ENCODE measurements at places on chromosomes 5 and 9.
A peak's percentile ranks its signal among the peaks of the same experiment; 100 is the strongest.

GRCh38 chr9:133046900-133047295, 14.9 kb upstream of the CEL start:
- DNase-seq: no peak

DNA sequence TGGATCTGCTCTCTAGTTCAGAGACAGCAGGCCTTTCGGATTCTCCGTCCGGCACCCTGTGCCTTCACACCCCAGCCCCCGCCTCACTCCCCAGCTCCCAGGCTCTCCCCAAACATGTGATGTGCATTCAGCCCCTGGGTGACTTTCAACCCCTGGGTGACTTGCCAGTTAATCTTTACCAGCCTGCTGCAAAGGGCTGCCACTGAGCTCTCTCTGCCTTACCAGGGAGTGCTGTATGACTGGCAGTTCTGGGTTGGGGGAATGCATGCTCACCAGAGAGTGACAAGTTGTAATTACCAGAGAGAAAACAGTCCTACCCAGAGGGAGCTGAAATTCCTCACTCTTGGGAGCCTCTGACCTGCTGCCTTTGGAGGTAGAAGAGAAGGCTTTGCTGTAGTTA, 4.9 kb upstream of the ADRA1B start:
- DNase-seq: no peak

DNA sequence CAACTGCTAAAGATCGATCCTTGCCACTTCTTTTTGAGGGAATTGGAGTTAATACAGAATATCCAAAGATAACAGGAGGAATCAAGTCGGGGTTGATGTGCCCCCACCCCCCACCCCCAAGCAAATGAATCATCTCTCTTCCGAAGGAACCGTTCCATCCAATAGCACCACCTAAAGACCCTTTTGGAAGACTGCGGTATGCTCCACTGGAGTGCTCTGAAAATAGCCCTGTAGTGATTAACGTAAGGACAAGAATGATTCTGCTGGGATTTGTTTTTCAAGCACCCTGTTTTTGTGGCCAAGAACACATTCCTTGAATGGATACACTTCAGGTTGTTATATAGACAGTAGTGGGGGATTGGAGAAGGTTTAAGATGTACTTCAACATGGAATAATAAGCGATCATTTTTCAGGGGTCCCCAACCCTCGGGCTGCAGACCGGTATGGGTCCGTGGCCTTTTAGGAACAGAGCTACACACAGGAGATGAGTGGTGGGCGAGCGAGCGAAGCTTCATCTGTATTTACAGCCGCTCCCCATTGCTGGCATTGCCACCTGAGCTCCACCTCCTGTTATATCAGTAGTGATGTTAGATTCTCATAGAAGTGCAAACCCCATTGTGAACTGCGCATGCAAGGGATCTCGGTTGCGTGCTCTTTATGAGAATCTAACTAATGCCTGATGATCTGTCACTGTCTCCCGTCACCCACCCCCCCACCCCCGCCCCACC, 44.5 kb upstream of the TMEM252 start:
- no peak for DNase-seq

DNA sequence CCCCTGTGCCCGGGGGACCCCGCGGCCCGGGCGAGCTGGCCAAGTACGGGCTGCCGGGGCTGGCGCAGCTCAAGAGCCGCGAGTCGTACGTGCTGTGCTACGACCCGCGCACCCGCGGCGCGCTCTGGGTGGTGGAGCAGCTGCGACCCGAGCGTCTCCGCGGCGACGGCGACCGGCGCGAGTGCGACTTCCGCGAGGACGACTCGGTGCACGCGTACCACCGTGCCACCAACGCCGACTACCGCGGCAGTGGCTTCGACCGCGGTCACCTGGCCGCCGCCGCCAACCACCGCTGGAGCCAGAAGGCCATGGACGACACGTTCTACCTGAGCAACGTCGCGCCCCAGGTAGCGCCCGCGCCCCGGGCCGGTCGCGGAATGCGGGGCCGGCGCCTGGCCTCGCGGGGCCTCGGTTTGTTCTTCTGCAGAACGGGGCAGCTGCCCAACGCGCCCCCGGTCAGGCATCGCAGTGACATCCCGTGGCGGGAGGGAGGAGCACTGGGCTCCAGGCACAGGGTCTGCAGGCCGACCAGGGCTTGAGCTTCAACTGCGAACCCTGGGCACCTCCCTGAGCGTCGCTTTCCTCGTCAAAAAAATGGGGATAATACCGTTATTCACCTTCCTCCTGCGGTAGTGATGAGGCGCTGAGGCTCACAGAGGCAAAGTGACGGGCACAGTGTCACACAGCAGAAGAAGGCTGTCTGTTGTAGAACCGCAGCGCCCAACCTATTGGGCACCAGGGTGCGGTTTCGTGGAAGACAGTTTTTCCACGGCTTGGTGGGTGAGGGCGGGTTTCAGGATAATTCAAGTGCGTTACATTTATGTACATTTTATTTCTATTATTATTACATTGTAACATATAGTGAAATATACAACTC, 777 bp downstream of the ENDOG start:
- DNase-seq: peak; percentile 82

- no peak for DNase-seq
Observed at GRCh38 chr9:121388140-121388905, 18.3 kb upstream of the STOM start.

DNA sequence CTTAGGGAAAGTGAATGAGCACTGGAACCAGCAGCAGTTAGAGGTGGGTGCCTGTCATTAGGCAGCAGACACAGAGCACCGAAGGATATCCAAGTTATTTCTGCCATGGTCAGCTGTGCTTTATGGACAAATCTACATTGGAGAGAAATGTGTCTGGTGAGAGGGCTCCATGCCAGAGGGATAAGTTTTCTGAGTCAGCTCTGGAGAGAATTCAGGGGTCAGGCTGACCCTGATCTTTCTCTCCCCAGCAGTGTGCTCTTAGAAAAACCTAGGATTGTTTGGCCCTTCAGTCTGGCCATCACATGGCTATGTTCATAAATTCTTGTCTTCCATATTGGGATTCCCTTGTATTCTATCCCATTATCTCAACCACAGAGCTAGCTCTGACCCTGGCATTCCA, 8.9 kb upstream of the IL17B start:
- no peak for DNase-seq

- peak; percentile 24 for DNase-seq
Observed at GRCh38 chr9:16197578-16198370, 644.9 kb downstream of the CCDC171 start.

- DNase-seq: peak; percentile 55
Observed at GRCh38 chr5:102749416-102750030, 5.6 kb upstream of the PAM start.

DNA sequence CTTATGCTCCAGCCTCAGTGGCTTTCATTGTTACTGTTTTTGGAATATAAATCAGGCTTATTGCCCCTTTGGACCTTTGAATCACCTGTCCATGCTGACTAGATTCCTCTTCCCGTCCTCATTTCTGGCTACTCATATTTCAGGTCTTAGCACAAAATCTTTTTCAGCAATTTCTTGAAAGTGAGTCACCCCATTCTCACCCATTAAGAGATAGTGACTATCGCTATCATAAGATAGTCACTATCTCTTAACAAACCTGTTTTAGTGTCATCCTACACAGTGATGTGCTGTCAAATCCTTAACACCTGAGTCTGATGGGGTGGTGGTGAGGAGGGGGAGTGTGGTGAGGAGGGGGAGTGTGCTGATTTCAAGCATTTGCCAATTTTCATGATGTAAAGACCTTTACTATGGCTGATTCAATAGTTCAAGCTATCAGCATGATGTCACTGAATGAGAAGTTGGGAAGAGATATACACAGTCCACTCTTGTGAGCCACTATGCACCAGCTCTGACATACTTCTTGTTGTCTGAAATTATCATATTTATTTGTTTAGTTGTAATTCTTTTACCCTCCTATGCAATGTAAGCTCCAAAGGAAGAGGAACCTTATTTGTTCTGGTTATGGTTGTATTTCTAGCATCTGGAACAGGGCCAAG, 95.3 kb downstream of the GRIA1 start:
- DNase-seq: no peak

GRCh38 chr5:73381590-73382400, 66.8 kb downstream of the FOXD1 start:
- peak; percentile 55 for DNase-seq

- DNase-seq: no peak
Observed at GRCh38 chr5:107331312-107331711, 339.4 kb downstream of the EFNA5 start.

- DNase-seq: no peak
Observed at GRCh38 chr9:123743737-123744136, 186.2 kb downstream of the DENND1A start.

- no peak for DNase-seq
Observed at GRCh38 chr5:131221888-131222287, 42.0 kb upstream of the CDC42SE2 start.

DNA sequence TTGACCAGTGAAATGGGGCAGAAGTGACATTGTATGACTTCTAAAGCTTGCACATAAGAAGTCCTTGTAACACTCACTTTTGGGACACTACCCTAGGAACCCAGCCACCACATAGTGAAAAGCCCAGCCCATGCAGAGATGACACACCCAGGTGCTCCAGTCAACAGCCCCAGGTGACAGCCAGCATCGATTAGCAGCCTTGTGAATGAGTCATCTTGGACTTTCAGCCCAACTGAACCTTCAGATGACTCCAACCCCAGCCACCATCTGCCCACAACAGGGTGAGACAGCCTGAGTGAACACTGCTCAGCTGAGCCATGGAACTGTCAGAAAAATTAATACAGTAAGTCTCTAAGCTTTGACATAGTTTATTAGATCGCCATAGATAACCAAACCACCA, 458.6 kb downstream of the ZSWIM6 start:
- DNase-seq: peak; percentile 52

GRCh38 chr5:43037636-43038495, 2.3 kb downstream of the ANXA2R start:
- peak; percentile 65 for DNase-seq

DNA sequence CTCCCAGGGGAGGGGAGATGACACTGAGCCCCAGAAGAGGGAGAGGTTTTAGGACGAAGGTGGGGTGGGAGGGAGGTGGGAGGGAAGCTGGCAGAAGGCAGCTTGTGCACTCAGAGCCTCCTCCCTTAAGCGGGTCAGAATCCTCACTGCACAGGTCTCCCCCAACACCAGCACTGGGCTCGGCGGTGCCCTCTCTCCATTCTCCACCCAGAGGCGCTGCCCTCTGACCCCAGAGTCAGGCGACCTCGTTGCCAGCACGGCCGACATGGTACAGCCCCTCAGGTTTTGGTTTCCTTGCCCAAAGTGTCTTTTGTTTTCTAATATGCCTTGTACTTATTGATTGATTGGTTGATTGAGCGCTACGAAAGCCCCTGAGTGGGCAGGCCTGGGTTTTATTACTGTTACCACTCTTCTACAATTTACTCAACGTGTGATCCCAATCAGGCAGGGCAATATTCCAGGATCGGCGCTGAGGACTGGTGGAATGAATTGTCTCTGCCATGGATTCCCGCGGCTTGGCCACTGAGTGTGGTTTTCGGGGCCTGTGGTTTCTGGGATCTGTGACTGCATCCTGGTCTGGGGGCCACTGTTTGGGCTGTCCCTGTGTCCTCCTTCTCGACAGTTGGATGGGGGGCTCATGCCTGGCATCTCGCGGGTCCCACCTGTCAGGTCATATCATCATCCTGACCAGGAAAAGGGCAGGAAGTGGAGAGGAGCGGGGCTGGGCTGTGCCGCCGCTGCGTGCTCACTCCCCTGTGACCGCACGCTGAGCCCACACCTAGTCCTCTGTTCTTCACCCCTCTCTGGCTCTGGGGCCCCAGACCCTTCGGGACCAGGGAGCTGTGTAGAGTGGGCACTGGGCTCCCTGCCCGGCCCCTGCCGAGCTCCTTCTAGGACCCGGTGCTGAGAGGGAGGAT, 9.6 kb upstream of the FCN2 start:
- DNase-seq: peak; percentile 31

- DNase-seq: peak; percentile 71
Observed at GRCh38 chr9:35114840-35115628, 628 bp downstream of the ATOSB start.

DNA sequence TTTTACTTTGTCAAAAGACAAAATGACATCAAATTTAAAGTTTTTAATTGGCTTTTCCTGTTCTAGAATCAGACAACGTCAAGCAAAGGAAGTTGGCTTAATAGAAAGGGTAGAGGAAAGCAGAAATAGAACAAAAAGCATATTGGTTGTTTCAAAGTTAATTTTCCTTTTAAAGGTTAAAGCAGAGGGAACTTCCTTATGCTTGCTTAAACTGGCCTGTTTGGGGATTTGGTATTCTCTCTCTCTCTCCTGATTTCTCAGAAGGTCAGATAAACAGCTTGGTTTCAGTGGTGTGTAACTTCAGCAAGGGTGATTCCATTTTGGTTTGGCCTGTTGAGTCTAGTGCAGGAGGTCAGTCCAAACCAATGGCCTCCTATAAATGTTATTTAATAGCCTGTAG, 127.1 kb downstream of the SMARCA2 start:
- no peak for DNase-seq

GRCh38 chr5:126686451-126687126, 85.8 kb downstream of the PHAX start:
- DNase-seq: peak; percentile 60

DNA sequence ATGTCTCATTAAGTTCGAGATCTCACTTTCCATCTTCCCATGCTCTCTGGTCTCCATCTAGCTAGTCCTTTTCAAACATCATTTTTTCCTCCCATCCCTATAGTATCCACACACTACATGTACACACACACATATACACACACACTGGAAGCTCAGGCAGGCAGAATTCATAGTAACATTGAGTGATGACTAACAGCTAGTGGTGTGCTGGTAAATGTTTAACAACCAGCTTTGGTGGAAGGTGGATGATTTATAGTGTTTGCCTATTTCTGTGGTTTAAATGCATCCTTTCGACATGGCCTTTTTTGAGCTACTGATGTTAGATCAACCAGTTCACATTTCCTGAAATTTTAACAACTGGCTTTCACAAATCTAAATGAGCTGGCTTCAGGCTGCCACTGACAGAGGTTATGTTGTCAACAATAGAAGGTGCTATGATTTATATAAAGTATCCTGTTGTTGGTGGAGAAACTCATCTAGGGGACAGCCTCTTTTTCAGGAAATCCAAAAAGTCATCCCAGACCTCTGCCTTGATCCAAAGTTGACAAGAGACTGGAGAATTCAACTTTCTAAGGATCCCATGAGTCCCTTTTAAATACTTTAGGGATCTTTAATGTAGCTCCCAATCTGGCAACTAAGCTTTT, 117.8 kb downstream of the CCDC192 start:
- DNase-seq: no peak

- peak; percentile 50 for DNase-seq
Observed at GRCh38 chr5:141485321-141486055, 658 bp downstream of the PCDHGC4 start.

DNA sequence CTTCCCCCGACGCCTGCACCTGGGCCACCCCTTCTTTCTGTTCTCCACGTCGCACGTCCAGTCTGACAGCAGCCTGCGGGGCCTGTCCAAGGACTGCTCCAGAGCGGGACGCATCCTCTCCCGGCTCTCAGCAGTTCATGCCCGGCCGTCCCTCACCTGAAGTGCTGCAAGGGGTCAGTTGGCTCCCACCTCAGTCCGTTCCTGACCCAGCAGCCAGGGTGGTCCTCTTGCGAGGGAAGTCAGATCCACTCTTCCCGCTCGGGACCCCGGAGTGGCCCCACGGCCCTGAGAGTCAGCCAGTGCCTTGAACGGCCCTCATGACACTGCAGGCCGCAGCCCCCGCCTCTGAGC, 249.7 kb upstream of the IRX4 start:
- DNase-seq: no peak

- DNase-seq: no peak
Observed at GRCh38 chr5:66702426-66702825, 106.2 kb downstream of the MAST4 start.

- no peak for DNase-seq
Observed at GRCh38 chr5:67267512-67268216, 71.1 kb upstream of the CD180 start.
